ENCODE measurements at places on chromosomes 12 and 14. TPM values are rescaled to one million over a fixed set of nuclear protein-coding genes. Genes with fewer than 3 reads are reported as not detected.

GRCh38 chr12:42560977-42561376, 28.6 kb downstream of the PRICKLE1 start:
- DNase-seq: no peak

DNA sequence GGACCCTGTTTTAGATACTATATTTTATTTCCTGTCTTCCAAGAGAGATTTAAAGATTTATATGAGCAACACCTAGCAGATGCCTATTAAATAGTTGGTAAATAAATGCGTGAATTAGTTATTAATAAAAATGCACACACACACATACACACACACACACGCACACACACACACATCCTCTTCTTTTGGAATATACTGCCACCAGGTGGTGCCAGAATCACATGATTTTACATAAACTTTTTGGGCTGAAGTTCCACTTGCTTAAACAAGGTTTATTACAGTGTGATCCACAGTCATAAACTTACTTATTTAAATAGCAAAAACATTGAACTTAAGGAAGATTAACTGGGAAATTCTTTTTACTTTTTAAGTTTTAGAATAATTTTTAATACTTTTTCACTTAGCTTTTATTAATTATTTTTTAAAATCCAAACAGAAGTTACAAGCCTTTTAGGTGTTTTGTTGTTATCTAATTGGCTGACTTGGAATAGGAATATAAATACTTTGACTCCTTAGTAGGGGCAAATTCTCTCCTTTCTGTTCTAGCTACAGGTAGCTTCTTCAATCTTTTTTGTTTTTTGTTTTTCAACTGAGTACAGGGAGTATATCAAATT, 17.5 kb downstream of the RAD51B start:
- DNase-seq: peak; percentile 79

GRCh38 chr12:68370006-68370590, 37.9 kb upstream of the MDM1 start:
- no peak for DNase-seq

DNA sequence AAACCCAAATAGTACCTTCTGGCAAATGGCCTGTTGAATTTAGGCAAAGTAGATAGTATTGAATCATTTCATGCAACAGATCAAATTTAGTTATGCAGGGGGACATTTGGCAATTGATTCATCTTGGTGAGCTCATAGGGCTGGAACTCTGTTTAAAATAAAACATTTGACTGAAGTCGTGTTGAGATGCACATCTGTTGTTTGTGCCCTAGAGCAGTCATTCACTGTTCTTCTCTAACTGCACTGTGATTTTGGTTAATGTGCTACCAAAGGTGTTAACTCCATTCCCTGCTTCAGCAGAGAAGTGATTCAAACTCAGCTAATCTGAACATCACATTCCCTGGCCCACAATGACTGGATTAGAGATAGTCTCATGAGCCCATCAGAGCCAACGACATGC, 44.0 kb upstream of the CSRP2 start:
- peak; percentile 74 for DNase-seq

DNA sequence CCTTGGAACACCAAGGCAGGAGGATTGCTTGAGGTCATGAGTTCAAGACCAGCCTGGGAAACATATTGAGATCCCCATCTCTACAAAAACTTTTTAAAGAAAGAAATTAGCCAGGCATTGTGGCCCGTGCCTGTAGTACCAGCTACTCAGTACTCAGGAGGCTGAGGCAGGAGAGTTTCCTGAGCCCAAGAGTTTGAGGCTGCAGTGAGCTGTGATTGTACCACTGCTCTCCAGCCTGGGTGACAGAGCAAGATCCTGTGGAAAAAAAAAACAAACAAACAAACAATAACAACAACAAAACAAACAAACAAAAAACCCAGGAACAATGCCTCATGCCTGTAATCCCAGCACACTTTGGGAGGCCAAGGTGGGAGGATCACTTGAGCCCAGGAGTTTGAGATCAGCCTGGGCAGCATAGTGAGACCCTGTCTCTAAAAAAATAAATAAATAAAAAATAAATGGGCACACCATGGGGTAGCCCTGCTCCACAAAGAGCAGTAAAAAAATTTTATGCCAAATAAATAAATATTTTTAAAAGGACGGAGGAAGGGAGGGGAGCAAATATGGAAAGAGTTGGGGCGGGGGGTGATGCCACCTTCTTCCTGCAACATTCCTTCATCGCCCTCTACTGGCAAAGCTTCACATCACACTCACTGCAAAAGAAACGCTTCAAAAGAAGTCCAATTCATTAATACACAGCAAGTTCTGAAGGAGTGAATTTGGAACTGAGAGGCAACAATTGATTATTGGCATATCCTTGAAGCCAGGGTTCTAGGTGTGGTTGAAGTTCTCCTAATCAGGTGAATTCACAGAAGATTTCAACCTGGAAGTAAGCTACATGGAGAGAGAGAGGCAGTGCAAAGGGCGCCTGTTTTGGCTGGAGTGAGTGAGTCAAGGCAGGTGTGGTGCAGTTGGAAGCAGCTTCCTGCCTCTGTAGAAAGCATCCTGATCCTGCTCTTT, 8.8 kb upstream of the GNPTAB start:
- DNase-seq: peak; percentile 69

GRCh38 chr14:104441275-104442106, 138.1 kb upstream of the C14orf180 start:
- DNase-seq: no peak

Gene NTF3
- total RNA-seq: 3.3 TPM

Gene LRTM2
- not detected for total RNA-seq

Gene GPR132
- 2.1 TPM for total RNA-seq

GRCh38 chr12:105995961-105996431, 142.8 kb downstream of the NUAK1 start:
- peak; percentile 7 for DNase-seq

All from renal cortical epithelial cell (primary cell).